ENCODE measurements at places on chromosomes 6 and 20. TPM values are rescaled to one million over a fixed set of nuclear protein-coding genes. Genes with fewer than 3 reads are reported as not detected.

DNA sequence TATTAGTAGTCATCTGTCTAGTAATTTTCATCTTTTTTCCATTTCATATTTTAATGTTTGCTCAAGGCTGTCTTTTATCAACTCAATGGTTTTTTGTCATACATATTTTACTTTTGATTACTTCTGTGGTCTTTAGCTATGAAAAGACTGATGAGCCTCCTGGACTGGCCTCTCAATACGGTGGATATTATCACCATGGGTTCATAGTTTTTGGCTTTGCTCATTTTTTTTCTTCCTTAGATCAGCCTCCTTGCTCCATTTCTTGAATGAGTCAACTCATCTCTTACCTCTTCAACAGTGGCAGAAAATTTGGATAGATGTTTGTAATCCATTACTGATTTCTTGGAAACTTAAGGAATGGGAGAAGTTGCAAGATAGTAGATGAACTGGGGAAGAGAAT, 80.1 kb upstream of the ELOVL5 start:
- H3K27ac ChIP-seq: no peak overlapping the region
- no peak overlapping the region for H3K4me3 ChIP-seq
- H3K4me1 ChIP-seq: no peaks in the 10 kb centered on the region
- DNase-seq: no peak
- H3K36me3 ChIP-seq: no peaks in the 10 kb centered on the region
- H3K27me3 ChIP-seq: no peaks in the 10 kb centered on the region

DNA sequence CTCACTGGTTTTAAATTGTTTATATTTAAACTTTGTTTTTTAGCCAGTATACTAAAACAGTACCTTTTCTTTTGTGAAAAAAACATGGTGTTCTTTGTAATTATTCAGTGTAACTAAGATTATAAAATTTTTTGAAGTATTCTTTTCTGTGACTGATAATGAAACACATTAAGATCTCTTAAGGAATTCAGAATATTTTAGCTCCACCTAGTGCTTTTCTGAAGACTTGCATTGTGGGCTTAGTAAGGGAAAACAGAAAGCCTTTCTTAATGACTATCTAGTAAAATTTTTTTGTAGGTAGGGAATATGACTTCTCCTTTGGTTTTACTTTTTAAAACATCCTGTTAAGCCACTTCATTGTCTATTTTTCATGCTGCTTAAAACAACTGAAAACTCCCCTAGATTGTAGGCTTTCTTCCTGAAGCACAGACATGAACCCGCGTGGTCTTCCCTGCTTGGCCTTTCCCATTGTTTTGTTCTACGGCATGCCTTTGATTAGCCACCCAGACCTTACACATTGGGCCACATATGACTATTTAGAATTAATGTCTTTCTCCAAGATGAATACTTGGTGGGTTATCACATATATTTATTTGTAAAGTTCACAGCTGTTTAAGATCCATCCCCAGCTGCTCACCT, 72.1 kb downstream of the AFDN start:
- no peaks in the 10 kb centered on the region for H3K4me1 ChIP-seq
- no peaks in the 10 kb centered on the region for H3K27me3 ChIP-seq
- no peak for DNase-seq
- H3K27ac ChIP-seq: no peak overlapping the region

Gene ACTL10
- 0.96 TPM for total RNA-seq

Gene PI3
- total RNA-seq: 0.96 TPM

Gene NDRG3
- 37.6 TPM for total RNA-seq

- no peak overlapping the region for H3K4me3 ChIP-seq
- H3K36me3 ChIP-seq: no peaks in the 10 kb centered on the region
- H3K4me1 ChIP-seq: peaks cover 2% of the 10 kb centered on the region
- DNase-seq: no peak
These were observed 240.6 kb downstream of the FOXC1 start for GRCh38 chr6:1850121-1850839.

GRCh38 chr6:15356179-15356578, 110.3 kb downstream of the JARID2 start:
- no peaks in the 10 kb centered on the region for H3K27me3 ChIP-seq
- no peaks in the 10 kb centered on the region for H3K4me1 ChIP-seq
- H3K4me3 ChIP-seq: no peak overlapping the region
- H3K27ac ChIP-seq: no peak overlapping the region
- no peaks in the 10 kb centered on the region for H3K36me3 ChIP-seq

Gene RTF2
- total RNA-seq: 72.6 TPM

- H3K4me3 ChIP-seq: no peak overlapping the region
- DNase-seq: no peak
- H3K36me3 ChIP-seq: peaks cover 3% of the 10 kb centered on the region
- no peaks in the 10 kb centered on the region for H3K27me3 ChIP-seq
These were observed 149.6 kb downstream of the SOBP start for GRCh38 chr6:107639511-107639910.

DNA sequence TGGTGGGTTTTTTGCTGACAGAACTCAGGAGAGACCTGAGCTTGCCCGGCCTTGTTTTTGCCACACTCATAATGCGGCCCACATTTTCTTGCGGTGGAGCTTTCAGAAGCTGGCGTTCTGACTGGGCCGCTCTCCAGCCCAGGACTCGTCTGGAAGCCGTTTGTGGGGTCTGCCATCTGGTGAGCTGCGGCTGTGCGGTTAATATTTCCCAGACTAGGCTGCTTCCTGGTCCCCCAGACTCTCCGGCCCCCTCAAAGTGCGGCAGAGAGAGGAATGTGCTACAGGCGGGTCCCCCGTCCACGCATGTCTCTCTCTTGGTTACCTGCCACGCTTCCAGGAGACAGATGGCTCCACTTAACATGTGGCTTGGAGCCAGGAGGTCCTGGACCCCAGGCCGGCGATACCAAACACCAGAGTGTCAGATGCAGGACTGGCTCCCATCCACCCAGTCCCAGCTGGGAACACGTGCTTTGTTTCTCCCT, 128.9 kb upstream of the PMEPA1 start:
- H3K27me3 ChIP-seq: no peaks in the 10 kb centered on the region
- no peak overlapping the region for H3K4me3 ChIP-seq
- no peak overlapping the region for H3K27ac ChIP-seq
- DNase-seq: no peak
- H3K4me1 ChIP-seq: no peaks in the 10 kb centered on the region

Gene COL11A2
- total RNA-seq: 1.7 TPM

- H3K27ac ChIP-seq: no peak overlapping the region
- H3K27me3 ChIP-seq: no peaks in the 10 kb centered on the region
- no peak for DNase-seq
- no peak overlapping the region for H3K4me3 ChIP-seq
These were observed 116.1 kb downstream of the CDH26 start for GRCh38 chr20:60074276-60074675.

DNA sequence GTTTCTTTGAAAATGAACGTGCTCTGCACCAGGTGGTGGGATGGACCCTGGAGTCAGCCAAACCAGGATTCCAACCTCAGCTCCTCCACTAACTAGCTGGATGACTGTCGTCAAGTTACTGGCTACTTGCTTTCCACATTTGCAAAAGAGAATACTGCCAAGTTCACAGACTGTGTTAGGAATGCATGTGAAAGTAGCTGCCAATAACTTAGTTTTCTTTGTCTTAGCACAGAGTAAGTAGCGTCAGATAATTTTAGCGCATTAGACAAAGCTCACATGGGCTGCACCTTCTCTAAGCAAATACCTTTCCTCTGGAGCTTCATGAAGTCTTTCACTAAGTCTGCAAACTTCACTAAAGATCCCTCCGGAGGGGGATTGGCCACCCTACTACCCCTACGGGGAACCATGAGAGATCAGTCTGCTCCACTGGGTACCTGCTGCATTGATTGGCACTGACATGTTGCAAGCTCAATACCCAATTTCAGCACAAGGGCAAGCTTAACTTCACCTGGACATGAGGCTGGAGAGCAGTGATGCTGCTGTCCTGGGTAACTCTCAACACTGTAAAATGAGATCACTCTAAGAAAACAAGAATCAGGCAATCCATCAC, 113.9 kb downstream of the MBOAT1 start:
- no peaks in the 10 kb centered on the region for H3K4me1 ChIP-seq
- DNase-seq: no peak
- H3K27ac ChIP-seq: no peak overlapping the region
- no peak overlapping the region for H3K4me3 ChIP-seq
- no peaks in the 10 kb centered on the region for H3K36me3 ChIP-seq

Gene CRYBG1
- 6.2 TPM for total RNA-seq

DNA sequence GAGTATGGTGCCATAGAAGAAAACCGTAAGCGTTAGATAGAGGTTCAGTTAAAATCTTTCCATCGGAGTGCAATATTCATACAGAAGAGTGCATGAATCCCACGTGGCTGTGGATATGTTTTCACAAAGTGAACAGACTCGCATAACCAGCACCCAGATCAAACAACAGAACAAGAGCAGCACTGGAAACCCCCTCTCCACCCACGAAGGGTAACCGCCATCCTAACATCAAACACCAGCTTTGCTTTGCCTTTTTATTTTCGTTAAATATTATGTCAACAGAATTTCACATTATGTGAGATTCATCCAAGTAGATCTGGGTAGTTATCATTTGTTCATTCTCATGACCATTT, 4.7 kb downstream of the GTSF1L start:
- no peaks in the 10 kb centered on the region for H3K27me3 ChIP-seq
- no peak overlapping the region for H3K27ac ChIP-seq
- DNase-seq: no peak
- H3K4me3 ChIP-seq: no peak overlapping the region

DNA sequence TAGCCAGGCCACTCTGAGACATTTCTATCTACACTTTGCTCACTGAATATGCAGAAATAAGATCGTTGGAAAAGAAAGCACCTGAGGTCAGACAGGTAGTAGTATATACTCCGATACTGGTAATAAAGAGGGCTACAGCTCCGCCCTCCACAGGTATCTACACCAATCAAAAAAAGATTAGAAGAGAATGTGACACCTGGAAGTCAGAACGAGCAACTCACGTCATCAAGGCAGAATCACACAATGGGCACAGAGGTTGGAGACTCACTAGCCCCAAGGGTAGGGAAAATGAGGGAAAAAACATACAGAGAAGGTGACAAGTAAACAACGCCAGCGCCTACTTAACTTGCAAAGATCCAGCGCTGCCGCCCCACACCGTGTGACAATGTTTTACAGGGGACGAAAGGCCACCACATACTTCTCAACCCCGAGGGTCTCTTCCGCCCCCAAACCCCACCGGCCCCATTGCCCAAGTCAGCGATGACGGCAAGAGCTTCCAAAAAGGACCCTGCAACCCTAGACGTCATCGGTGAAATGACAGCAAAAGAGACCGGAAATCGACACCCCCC, 653 bp downstream of the LMBRD1 start:
- H3K4me3 ChIP-seq: peak overlapping the region; percentile 91
- no peaks in the 10 kb centered on the region for H3K27me3 ChIP-seq
- peak overlapping the region; percentile 58 for H3K27ac ChIP-seq
- no peak for DNase-seq
- H3K36me3 ChIP-seq: no peaks in the 10 kb centered on the region

GRCh38 chr20:22512911-22513489, 71.4 kb downstream of the FOXA2 start:
- H3K4me3 ChIP-seq: no peak overlapping the region
- H3K4me1 ChIP-seq: no peaks in the 10 kb centered on the region
- DNase-seq: no peak
- H3K27ac ChIP-seq: no peak overlapping the region

GRCh38 chr20:39524371-39524911, 562.3 kb downstream of the DHX35 start:
- no peak overlapping the region for H3K4me3 ChIP-seq
- H3K36me3 ChIP-seq: no peaks in the 10 kb centered on the region
- no peaks in the 10 kb centered on the region for H3K27me3 ChIP-seq
- H3K27ac ChIP-seq: no peak overlapping the region

Gene RBPJL
- total RNA-seq: not detected

Gene CFAP61
- not detected for total RNA-seq

GRCh38 chr20:15446373-15446772, 1109.0 kb upstream of the FLRT3 start:
- no peak overlapping the region for H3K27ac ChIP-seq
- no peaks in the 10 kb centered on the region for H3K36me3 ChIP-seq
- H3K27me3 ChIP-seq: no peaks in the 10 kb centered on the region
- peaks cover 7% of the 10 kb centered on the region for H3K4me1 ChIP-seq
- no peak overlapping the region for H3K4me3 ChIP-seq
